T-helper 22 cell (primary cell): ENCODE measurements at places on chromosomes 2 and 18.

- no peak for DNase-seq
These were observed 149.3 kb downstream of the GALNT1 start for GRCh38 chr18:35730691-35731370.

DNA sequence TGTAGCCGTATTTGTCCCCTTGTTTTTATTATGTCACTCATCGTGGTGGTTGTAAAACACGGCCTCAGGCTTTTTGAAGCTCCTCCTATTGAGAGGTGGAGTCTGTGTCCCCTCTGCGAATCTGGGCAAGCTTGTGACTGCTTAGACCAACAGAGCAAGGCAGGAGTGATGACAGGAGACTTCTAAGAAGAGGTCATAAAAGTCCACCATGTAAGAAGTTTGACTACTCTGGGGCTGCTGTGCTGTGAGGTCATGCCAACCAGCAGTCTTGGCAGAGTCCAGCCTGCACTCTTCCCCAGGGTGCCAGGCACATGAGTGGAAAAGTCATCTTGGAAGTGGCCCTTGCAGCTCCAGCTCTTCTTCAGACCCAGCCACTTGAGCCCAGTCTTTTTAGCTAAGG is 83.8 kb upstream of the SPTBN1 start:
- no peak for DNase-seq

- DNase-seq, result no peak
These were observed at the start of gene SCN7A for GRCh38 chr2:166494140-166494624. TSS of gene SCN7A (minus strand) at chr2:166494249. CDS start at chr2:166477696, 16,553 bp downstream.

DNA sequence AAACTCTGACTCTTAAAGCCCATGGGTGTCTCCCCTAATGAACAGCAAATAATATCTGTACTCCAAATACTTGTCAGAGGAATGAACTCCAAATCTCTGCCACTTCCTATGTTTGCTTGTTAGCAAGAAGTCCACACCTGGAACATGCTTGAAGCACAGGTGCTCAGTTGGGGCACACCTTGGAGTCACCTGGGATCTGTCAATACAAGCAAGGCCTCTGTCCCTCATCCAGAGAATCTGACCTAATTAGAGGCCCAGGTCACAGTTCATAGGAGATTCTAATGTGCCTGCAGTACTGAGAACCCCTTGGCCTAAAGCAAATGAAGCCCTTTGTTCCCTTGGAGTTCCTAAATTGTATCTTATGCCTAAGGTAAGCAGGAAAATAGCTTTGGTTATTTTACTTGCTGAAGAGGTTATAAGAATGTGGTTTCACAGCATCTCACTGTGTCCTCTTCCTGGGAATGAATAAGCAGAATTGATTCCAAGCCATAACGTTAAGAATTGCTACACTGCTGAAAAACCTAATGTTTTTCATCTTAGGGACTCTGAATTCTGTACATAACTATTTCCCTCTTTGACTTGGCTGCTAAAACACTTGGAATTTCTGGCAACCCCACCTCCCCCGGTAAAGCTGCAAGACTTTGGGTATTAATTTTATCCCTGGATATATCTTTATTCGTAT is 113.4 kb downstream of the PIEZO2 start:
- DNase-seq, result no peak

- no peak for DNase-seq
These were observed 85.9 kb upstream of the RFX8 start for GRCh38 chr2:101560780-101561315.

- no peak for DNase-seq
These were observed 56.5 kb downstream of the KCNE4 start for GRCh38 chr2:223108351-223109050.

DNA sequence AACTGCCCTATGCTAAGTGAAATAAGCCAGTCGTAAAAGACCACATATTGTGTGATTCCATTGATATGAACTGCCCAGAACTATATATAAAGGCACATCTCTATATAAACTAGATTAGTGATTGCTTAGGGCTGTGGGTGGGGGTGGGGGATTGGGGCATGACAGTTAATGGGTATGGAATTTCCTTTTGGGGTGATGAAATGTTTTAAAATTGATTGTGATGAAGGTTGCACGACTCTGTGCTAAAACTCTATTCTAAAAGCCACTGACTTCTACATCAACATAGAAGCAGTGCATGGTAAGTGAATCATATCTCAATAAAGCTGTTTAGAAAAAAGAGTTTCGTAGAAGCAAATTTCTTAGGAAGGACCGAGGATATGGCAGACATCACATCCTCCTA is 53.0 kb downstream of the CDCA7 start:
- no peak for DNase-seq

DNA sequence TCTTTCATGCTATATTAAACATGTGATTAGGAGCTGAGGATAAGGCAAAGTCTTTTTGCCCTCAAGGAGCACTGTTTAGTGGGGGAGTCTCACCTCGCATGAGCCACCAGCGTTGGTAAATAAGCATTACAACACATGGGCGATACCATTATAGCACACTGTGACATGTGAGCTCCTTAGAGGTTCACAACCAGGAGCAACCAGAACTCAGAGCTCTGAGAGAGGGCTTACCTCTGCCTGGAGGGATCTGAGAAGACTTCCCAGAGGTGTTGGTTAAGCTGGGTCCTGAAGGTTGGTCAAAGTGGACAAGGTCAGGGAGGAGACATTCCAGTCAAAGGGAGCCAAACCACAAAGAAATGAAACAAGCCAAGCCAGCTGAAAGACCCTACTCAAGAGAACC is 158.8 kb downstream of the ESCO1 start:
- DNase-seq, result no peak

- DNase-seq, result no peak
These were observed 178.1 kb downstream of the NDUFA10 start for GRCh38 chr2:239846789-239847676.

- DNase-seq, result no peak
These were observed 230.0 kb upstream of the PARD3B start for GRCh38 chr2:204315236-204315662.

- no peak for DNase-seq
These were observed 151.4 kb downstream of the CD8B2 start for GRCh38 chr2:106638580-106638979.

- DNase-seq, result no peak
These were observed 11.8 kb downstream of the SALL3 start for GRCh38 chr18:78991446-78991845.

GRCh38 chr18:12052866-12053265 is 40.8 kb upstream of the ANKRD62 start:
- no peak for DNase-seq

DNA sequence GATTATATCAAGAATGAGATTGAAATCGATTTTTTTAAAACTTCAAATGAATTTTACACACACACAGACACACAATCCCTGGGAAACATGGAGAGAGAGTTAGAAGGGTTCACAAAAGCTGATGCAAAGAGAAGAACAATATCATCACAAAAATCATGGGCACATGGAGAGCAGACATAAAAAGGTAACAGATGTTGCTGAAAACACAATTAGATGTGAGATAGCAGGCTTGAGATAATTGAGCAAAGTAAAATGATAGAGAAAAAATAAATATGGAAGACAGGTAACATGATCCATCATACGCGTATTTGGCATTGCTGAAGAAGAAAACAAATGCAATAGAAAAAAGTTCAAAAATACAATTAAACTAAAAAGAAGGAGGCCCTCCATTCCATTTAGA is 11.6 kb upstream of the B4GALT6 start:
- DNase-seq, result no peak

DNA sequence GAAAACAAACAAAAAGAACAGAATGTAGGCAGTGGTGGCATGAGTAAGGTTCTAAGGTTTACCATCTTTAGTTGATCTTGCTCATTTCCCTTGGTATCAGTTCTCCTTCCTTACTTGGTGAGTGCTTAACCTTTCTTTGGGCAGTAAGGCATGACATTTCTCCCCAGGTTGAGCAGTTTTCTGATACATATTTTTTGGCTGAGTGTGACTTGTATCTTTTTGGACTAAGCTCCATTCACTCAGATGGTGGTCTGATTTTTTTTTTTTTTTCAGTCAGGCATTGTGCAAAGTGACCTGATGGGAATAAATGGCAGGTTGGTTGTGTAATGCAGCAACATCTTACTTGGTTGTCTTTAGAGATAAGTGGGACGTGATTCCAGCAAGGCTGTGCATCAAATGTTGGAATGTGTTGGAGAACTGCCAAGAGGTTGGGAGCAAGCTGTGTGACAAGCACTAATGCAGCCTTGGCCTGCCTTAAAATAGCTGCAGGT is 15.1 kb downstream of the SPTBN1 start:
- no peak for DNase-seq

DNA sequence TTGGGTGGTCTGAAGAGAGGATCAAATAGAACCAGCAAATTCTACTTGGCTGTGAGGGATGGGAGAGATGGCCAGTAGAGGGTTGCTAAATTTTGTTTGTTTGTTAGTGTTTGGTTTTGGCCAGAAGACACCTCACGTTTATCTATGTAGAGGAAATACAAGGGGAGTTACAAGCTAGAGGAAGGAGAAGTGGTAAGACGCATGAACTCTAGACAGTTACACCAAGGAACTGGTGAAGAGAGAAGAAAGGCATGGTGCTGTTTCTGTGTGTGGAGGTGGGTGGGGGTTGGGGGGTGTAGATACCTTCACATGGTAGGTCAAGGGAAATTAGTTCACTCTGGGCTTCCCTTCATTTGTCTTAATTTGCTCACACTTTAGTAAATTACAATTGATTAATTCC is 25.6 kb downstream of the RASGRP3 start:
- no peak for DNase-seq

- no peak for DNase-seq
These were observed 507.3 kb upstream of the LRRTM4 start for GRCh38 chr2:78029392-78029995.

DNA sequence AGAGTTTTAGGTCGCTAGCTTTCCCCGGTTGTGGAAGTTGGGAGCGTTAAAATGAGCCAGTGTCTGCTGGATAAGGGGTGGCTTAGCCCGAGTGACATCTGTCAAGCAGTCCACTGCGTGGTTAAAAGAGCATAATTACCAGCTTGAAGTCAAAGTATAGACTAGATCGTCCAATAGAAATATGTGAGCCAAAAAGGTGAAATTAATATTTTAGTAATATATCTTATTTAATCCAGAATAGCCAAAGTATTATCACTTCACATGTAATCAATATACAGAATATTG is 654 bp downstream of the COMMD1 start:
- no peak for DNase-seq

DNA sequence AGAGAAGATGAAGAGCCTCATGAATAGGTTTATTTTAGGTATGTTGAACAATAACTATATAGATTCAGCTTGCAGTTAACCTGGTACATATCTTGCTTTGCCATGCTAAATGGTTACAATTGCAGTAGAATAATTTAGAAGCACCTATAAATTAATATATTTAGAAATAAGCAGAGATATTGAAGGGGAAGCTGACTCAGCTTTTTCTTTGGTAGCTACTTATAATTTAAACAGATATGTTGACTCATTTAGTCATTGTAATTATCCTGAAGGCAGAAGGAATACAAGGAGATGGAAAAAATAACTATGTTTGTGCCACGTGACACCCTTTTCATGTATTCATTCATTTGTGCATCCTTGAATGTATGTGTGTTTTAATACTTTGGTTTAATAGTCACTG is 755.5 kb downstream of the SUCLG1 start:
- no peak for DNase-seq

DNA sequence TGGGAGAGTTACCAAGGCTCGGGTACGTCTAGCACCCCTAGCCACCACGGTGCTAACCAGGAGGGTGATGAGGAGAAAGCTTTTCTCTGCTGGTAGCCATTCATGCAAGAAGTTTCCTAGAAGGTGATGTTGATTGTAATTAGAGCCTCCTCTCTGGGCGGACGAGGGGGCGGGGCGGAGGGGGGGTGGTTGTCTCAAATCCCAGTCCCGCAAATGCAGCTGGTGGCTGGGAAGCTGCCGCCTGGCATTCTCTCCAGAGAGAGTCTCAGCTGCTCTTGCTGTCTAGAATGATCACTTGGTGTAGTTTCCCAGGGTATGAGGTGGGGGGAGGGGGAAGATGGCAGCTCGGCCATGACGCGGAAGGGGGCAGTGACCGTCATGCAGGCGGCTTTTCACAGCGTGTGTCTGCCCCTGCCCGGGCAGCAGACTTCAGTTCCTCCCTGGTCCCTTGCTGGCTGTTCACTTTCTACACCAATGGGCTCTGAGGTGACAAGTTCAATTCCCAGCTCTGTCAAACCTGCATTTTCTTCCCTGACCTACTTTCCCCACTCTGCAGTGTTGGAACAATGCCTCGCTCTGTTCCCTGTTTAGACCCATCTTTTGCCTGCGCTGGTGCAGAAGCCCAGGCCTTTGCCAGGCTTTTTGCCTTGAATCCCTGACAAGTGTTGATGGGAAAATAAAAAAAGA is 61.5 kb upstream of the KLF7 start:
- DNase-seq, result no peak

DNA sequence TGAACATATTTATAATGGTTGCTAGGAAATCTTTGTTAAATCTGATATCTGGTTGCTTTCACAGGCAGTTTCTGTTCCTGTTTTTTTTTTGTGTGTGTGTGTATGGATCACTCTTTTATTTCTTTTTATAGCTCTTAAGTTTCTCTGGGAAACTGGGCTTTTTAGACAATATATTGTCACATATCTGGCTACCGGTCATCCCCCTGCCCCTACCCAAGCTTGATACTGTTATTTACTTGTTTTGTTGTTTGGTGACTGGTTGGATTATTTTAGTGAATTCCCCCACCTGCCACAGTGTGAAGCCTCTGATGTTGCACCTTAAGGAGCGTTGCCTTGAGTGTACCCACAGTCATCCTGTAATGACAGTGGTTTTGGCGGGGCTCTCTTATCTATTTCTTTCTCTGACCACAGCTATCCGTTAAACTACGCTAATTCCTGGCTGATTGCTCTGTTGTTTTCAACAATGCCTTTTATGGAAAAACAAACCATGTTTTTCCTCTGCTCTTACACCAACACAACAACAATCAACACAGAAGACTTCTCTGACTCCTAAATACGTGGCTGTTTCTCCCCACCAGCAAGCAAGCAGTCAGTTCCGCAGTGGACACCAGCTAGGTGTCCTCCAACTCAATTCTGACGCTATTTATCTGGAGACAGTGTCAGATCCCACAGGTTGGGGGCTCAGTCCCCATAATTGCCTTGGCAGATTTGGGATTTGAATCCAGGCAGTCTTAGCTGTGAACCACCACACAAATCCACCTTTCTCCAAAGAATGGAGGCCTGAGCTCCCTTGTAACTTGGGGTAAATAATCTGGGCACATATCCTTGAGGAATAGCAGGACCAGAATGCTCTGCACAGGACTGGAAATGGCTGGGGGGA is 10.9 kb downstream of the GNLY start:
- DNase-seq, result no peak

GRCh38 chr2:120305296-120305695 is 40.6 kb upstream of the INHBB start:
- no peak for DNase-seq

- no peak for DNase-seq
These were observed 5.7 kb upstream of the ALS2 start for GRCh38 chr2:201786471-201786870.

GRCh38 chr18:8439055-8439454 is 170.2 kb upstream of the RAB12 start:
- no peak for DNase-seq

DNA sequence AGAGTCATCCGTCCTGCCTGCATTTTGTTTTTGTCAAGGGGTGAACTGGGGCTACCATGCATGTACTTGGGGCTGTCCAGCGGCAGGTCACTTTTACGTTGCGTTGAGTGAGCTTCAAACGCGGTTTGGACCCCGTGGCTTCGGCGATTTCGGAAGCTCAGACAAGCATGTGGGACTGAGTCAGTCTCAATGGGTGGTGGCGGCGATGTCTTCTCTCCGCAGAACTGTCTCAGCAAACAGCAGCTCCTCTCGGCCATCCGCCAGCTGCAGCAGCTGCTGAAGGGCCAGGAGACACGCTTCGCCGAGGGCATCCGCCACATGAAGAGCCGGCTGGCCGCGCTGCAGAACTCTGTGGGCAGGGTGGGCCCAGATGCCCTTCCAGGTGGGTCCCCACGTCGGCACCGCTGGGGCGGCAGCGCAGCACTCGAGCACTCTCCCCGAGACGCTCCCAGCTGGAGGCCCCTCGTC is 21.3 kb downstream of the FBLN7 start:
- no peak for DNase-seq
